ENCODE measurements at places on chromosomes 5 and 9.

DNA sequence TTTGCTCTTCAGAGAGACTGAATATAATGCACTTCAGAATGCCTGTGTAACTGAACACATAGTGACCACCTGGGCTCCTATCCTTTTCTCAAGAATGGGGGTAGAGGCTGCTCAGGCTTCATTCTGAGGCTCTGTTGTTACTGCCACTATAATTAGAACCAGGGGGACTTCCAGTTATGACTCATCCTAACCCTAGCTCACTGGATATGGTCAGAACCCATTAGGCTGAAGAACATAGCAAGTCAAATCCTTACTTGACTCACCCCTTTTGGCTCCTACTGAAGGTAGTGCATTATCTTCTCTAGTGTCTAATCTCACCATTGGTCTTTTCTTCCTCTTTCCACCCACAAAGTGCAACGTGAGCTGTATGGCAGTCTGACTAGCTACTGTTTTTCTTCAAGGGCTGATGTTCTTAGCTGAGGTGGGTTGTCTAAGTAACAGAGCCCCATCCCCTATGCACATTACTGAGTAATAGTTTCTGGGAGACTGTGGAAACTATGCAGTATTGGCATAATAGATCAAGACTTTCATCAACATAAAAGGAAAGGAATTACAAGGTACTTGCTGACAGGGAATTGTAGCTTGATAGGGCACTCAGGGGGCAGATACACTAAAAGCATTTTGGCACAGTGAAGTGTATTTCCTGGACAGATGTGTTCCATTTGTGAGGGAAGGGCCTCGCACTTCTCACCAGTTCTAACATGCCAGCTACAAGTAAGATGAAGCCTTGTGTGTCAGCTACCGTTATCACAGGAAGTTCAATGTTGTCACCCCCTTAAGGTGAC, 431.0 kb upstream of the MEF2C start:
- no peak for DNase-seq

DNA sequence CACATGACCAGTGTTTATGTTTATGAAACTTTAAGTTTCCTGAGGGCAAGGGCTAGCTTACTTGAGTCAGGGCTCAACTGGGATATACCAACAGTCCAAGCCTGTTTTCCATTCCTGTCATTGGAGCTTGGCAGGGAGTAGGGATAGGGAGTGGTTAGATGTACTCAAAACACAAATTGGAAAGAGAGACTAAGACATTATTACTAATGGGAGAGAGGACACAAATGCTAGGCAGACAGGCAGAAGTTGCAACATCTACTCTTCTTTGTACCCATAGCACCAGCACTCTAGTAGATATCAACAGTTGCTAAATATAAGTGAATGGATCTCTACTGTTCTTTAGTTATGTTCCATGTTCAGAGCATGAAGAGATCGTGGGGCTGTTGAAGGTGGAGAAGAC, 62.8 kb downstream of the NPR3 start:
- no peak for DNase-seq

DNA sequence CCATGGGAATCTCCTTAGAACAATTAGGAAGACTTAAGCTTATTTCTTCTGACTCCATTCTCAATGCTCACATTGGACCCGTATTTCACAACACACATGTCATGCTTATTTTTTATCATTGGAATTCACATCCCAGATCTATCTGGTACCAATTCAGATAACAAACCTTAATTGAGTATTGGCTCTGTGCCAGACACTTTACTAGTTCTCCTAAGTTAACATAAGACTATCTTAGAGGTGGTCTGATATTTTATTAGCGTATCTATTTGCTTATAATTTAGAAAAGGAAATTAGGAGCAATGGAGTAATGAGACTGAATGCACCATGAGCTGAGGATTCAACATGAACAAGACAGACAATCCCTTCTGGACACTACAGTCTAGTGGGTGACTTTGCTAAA, 45.1 kb downstream of the FBXL7 start:
- DNase-seq = no peak

DNA sequence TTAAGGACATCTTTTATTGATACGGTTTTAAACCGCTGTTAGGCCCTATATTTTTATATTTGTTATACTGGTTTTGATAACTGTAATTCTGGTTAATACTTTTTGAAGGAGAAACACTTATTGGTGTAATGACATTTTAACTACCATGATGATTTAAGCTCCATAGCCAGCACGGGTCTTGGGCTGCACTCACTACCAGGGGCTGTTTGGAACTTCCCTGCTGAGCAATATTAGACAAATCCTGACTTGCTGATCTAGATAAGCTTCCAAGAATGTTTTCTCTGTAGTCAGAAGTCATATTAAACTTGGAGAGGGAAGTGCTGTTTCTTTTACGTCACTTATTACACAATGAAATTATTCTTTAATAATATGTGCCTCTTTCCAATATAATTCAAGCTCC, 540.0 kb upstream of the GRAMD2B start:
- DNase-seq = no peak

- DNase-seq = peak; percentile 47
Measured at GRCh38 chr9:130451509-130452388, 7.0 kb downstream of the ASS1 start.

- DNase-seq = no peak
Measured at GRCh38 chr5:180315762-180316212, 23.9 kb upstream of the MAPK9 start.

DNA sequence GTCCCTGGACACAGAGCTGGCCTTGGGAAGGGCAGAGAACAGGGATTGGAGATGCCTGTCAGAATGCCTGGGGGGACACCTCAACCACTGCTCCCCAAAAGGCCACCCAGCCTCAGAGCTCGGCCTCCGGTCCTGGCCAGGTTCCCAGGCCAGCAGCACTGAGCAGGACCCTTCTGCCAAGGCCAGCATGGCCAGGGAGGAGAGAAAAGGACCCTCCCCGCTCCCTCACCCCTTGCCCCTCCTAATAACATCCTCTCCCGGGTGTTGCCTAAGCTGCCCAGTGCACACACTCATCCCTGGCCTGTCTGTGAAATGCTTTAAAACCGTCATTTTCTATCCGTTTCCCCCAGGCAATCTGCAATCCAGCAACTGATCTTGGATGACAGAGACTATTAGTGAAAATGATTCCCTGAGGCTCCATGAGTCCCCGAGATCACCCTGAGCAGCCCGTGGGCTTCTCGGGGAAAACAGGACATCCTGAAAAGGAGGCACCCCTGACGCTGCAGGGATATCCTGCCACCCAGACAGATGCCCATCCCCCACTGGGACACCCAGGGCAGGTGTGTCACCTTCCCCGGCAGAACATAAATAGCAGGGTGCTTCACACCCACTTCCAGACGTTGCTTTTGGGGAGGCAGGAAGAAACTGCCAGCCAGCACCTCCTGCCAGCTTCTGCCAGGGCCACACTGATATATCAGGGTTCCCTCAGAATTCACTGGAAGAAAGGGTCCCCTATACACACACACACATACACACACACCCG, 75.3 kb downstream of the ADAMTS2 start:
- DNase-seq = no peak

DNA sequence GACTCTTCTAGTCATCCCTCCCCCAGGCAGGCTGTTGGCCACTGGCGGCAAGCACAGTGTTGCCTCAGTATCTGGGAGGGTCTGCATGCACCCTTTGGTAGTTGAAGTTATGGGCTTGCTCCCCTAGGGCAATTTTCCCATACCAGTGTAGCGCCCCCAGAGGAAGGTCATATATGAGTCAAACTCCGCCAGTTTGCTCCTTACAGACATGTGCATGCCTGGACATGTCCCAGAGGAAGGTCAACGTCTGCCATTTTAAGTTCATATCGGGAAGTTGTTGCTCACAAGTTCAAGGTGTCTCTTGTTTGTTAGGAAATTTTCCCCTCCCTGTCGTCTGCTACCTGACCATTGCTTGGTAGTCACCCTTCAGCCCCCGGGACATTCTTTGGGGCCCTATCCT, 51.3 kb upstream of the MROH2B start:
- no peak for DNase-seq

- DNase-seq = no peak
Measured at GRCh38 chr5:55820488-55820887, 30.7 kb upstream of the IL31RA start.

DNA sequence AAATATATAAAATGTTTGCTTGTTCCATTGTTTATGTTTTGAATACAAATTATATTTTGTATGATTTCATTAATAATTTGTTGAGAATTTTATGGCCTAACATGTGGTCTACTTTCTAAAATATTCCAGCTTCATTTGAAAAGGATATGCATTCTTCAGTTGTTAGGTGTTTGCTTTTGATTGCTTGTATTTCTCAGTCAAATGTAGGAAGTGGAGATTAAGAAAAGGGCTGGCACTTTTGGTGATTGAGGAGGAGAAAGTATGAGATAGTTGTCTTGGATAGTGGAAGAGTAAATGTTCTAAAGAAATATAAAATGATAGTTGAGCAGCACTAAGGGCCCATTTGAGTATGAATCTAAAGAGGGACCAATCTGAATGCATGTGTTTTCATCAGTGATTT, 23.1 kb downstream of the JAK2 start:
- no peak for DNase-seq

DNA sequence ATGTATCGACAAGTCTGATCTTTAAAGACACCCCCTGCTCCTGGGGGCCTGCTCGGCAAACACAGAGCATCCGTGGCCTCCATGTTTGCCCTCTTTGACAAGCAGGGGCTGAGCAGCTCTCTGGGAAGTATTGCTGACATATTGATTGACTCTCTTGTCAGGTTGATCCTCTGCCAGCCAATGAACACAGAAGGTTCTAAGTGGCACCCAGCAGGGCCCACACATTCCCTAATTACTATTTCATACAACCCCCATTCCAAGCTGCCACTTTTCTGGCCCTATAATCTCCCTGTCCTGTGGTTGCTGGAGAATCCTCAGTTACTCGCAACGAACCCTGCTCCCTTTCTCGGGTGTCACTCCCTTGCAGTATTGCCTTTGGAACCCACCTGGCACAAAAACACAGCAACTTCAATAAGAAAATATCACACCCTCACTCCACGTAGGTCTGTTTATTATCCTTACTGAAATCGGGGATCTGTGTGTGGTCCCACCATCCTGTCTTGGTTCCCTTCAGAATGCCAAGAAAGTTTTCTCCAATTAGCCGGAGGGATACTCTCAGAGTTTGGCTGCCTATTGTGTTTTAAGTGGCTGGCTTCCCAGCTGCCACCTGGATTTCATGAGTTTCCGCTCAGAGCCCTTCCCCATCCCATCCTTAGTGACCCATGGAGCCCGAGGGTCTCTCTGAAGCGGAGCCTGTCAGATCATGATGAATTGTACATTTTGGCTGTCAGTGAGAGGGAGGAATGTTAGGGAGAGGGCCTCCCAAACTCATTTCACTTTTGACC, 249.0 kb upstream of the WWC1 start:
- DNase-seq = no peak

GRCh38 chr9:133758228-133758627, 20.1 kb upstream of the SARDH start:
- no peak for DNase-seq

DNA sequence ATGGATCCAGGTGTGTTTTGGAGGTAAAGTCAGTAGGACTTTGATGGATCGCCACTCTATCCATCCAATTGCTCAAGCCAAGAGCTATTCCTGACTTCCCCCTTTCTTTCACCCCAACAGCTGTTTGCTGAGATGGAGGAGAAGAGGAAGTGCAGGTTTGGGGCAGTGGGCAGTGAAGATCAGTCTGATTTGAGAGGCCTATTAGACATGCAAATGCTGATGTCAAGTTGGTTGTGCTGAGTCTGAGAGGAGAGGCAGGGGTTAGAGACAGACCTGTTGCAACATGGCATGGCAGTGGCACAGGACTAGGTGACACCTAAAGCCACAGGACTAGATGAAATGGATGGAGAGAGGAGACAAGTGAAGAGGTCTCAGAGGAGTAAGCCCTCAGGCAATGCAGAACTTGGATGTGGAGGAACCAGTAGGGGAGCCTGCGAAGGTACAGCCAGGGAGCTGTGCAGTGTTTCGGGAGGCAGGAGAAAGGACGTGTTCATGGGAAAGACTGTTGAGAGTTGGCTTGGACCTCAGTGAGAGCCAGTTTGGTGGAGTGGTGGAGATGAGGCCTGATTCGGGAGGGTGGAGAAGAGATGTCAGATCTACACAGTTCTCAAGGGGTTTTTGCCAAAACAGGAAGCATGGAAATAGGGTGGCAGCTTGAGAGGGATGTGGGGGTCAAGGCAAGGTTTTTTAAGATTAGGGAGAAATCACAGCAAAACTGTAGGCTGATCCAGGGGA, 175.0 kb downstream of the MACROH2A1 start:
- DNase-seq = no peak

DNA sequence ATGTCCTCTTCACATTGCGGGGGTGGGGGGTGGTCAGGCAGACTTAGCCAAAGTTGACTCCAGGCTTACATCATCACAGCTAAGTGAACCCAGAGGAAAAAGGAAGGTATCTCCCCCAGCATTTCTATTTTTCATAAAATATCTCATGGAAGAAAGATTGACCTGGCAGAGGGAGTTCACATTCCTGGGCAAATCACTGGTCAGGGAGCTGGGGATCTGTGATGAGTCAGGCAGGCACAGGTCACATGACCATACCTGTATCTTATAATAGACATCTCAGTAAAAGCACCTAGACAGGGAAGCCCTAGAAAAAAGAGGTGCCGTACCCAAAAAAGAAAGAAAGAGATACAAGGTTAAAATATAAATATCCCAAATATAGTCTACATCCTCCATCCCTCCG, 57.3 kb upstream of the WWC1 start:
- DNase-seq = no peak

DNA sequence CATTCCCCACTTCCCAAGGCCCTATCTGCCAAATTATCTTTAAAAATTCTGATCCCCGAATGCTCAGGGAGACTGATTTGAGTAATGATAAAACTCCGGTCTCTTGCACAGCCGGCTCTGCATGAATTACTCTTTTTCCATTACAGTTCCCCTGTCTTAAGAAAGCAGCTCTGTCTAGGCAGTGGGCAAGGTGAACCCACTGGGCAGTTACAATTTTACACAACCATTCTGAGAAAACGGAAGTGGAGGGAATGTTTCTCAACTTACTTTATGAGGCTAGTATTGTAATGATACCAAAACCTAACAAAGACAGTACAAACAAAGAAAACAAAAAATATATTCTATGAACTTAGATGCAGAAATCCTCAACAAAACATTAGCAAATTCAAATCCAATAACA, 100.0 kb downstream of the MCTP1 start:
- no peak for DNase-seq

DNA sequence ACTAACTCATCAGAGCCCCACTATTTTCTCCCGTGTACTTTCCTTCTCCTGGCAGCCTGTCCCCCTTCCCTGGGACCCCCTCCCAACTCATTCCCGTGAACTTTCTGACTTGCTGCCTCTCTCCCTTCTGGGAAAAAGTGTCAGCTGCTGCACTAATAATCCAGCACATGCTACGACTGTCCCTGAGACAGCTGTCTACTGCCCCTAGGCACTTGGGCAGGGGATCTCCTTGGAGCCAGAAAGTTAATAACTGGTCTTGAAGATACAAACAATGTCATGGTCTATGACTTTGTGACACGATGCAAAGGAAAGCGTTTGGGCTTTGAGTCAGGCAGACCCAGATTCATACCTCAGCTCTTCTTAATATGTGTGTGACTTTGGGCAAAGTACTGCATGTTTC, 10.1 kb upstream of the RNF183 start:
- DNase-seq = no peak

Measured in NCI-H524 treated with DMSO at 0.1 percent for 48 hours (cell line).